ENCODE measurements at places on chromosomes 13 and 19. TPM values are rescaled to one million over a fixed set of nuclear protein-coding genes. Genes with fewer than 3 reads are reported as not detected.

The ATP4B gene
- not detected for total RNA-seq

The ZNF480 gene
- 4.9 TPM for total RNA-seq

The LRRC8E gene
- 0.49 TPM for total RNA-seq

The COL5A3 gene
- total RNA-seq = not detected

The SPRED3 gene
- 2.0 TPM for total RNA-seq

The ZNF787 gene
- 56.1 TPM for total RNA-seq

- DNase-seq = no peak
Observed at GRCh38 chr13:79778741-79779460, 297.9 kb downstream of the NDFIP2 start.

The KLC3 gene
- 9.7 TPM for total RNA-seq

The WDR87 gene
- not detected for total RNA-seq

- no peak for DNase-seq
Observed at GRCh38 chr19:58584498-58585441, 11.6 kb upstream of the MZF1 start.

The MAP4K1 gene
- total RNA-seq = 0.62 TPM

DNA sequence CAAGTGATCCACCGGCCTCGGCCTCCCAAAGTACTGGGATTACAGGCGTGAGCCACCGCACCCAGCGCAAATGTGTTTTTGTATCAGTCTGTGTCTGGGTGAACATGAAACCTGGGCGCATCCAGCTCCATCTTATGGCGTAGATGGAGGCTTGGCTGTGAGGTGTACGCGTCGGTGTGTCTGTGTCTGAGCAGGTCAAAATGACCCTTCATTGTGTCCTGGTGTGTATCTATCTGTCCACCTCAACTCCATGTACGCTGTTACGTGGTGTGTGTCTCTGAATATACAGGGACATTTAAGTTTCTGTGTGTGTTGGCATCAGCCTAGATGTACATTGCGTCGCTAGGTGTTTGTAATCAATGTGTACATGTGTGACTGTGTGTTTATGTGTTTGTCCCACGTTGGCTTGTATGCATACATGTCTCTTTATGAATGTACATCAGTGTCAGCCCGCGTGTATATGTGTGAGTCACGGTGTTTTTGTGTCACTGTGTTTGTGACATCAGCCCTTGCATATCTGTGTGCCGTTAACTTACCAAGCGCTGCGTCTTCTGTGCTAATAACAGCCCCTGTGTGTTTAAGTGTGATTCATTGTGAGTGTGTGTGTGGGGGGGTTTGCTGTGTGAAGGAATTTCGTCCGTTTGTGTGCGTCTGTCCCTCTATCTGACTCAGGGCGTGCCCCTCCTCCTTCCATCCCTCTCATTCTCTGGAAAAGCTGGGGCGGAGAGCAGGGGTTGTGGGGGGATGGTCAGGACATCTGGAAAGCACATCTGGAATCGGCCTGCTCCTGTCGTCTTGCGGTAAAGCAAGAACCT, 6.4 kb downstream of the AXL start:
- DNase-seq = no peak

The TEKTIP1 gene
- total RNA-seq = not detected

DNA sequence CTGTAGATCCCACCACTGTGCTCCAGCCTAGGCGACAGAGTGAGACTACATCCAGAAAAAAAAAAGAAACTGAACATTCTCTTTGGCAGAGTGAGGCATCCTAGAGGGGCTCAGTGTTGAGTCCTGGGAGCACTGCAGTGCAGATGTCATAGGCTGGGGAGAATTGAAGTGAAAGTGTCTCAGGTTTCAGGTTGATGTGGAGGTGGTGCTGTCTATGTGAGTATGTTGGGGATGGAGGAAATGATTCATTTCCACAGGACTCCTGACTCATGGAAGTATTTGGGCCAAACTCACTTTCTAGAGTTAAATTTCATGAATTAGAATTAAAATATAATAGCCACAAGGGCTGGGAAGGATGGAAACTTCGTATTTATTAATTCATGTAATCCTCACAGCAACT, 134.4 kb upstream of the TSC22D1 start:
- no peak for DNase-seq

The ATP4A gene
- total RNA-seq = not detected

- no peak for DNase-seq
Observed at GRCh38 chr13:23748109-23748990, 140.8 kb downstream of the MIPEP start.

GRCh38 chr19:6662702-6663101, 7.3 kb downstream of the TNFSF14 start:
- no peak for DNase-seq

All from G401 (cell line).